Activated CD8-positive, alpha-beta memory T cell treated with anti-CD3 and anti-CD28 coated beads for 48 hours (primary cell): ENCODE measurements at places on chromosomes 2 and 18.
A peak's percentile ranks its signal among the peaks of the same experiment; 100 is the strongest.

- DNase-seq: no peak
Observed at GRCh38 chr2:203399031-203399430, 70.8 kb downstream of the ABI2 start.

DNA sequence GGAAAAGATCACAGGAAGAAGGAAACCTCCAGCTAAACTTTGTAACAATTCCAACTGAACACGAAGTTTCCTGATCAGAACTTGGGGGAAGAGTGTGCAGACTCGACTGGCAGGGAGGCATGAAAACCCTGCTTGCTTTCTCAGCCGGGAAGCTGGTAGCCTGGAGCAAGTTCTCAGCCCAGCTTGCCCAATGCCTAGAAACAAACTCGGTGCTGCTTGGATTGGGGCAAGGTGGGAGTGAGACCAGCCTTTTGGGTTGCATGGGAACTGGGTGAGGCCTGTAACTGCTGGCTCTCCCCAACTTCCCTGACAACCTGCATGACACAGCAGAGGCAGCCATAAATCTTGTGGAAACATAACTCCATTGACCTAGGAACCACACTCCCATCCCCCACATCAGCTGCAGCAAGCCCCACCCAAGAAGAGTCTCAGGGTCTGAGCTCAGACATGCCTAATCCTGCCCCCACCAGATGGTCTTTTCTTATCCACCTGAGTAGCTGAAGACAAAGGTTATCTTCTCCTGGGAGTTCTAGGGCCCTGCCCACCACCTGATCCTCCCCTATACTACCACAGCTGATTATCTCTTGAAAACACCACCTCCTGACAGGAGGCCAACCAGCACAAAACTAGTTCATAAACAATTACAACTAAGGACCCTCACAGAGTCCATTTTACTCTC, 1859.7 kb upstream of the CELF4 start:
- DNase-seq: no peak

DNA sequence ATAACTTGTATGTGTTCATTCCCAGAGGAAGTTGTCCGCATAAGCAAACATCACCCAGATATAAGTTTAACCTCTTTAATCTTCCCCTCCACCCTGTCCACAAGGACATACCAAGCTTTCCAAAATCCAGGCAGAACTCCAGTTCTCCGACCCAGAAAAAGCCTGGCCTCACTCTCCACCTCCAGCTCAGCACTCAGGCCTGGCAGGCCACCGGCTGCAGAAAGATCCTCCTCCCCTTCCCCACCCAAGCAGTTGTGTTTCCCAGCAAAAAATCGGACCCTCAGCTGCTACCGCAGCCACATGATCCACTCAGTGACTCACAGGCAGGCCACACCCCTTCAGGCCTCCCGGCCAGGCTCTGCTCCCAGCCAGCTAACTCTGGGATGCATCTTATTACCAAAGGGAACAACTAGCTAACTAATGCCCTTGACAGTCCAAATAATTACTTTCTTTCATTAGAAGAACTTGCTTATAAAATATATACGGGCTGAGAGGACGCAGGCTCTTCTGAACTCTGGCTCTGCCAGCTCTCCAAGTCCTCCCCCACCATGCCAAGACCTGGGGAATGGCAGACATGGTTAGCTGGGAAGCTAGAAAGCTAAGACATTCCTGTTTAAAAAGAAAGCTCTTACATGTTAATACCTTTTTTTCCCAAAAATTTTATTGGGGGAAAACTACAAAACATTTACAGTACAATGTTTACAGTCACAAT, 4.5 kb downstream of the ZFP36L2 start:
- peak; percentile 36 for DNase-seq

DNA sequence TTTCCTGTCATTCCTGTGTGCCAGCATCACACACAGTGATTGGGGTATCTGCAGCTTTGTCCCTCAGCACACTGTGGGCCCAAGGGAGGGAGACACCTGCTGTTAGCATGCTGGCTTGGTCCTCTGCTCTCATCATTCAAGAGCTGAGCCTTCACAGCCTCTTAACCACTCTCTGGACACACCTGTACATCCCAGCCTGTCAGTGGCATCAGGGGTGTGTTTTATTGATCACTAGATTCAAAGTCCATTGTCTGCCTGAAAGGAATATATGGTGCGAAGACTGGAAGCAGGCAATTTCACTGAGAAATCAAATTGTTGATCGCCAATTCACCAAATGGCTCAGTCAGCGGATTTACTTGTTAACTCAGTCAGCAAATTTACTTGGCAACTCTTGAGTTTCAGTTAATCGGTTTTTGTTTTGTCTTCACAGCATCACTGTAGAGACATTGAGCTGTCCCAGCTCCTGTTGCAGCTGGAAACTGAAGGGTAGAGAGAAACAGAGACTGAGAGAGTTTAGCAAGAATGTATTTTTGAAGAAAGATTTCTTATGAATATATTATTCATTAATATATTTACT, 56.3 kb upstream of the TMEM200C start:
- no peak for DNase-seq

DNA sequence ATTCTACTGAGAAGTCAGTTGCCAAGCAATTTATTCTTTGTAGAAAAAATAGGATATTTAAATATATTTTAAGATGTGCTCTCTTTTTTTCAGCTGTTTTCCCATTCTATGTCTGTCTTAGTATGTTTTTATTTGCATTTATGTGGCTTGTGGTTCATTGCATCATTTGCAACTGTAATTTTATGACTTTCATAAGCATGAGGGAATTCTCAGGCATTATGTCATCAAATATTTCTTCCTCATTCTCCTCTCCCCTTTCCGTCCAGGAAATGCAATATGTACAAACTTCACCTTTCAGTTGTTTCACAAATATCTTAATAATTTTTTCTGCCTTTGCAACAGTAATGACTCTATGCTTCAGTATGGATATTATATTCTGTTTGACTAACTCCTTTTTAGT, 560.2 kb upstream of the LRATD1 start:
- no peak for DNase-seq

- DNase-seq: no peak
Observed at GRCh38 chr18:72700961-72701710, 157.0 kb upstream of the CBLN2 start.

DNA sequence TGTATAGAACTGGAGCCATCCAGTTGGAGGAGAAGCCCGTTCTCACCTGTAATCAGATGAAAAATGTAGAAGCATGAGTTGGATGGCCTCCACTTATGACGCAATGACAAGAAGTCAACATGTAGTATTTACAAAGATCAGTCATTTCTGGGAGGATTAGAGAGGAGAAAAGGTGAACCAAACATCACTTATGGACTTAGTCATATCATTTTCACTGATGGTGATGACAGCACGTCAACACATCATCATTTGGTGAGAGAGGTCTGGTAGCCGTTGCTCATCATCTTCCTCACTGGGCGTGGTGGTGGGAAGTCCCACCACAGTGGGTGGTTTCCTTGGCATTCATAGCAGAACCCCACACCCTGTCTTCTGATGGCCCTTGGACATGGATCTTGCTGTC, 264.2 kb upstream of the EPAS1 start:
- DNase-seq: peak; percentile 6

DNA sequence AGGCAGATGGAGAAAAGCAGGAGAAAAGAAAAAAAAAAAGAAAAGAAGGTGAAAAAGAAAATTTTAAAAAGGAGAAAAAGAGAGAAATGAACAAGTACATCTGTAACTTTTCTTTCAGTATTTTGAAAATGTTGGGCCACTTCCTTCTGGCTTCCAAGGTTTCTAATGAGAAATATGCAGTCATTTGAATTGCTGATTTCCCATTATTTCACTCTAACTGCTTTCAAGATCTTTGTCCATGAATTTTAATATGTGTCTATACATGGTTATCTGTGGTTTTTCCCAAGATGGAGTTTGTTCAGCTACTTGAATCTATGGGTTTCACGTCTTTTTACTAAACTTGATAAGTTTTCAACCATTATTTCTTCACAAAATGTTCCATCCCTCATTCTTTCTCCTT, 14.3 kb upstream of the MPP4 start:
- DNase-seq: no peak

GRCh38 chr2:119697290-119698020, 18.5 kb downstream of the TMEM177 start:
- no peak for DNase-seq

GRCh38 chr2:46655551-46656436, 176.4 kb downstream of the TMEM247 start:
- no peak for DNase-seq

- DNase-seq: no peak
Observed at GRCh38 chr2:111250448-111251030, 129.8 kb downstream of the BCL2L11 start.

- no peak for DNase-seq
Observed at GRCh38 chr18:25927830-25928229, 162.6 kb downstream of the SS18 start.

DNA sequence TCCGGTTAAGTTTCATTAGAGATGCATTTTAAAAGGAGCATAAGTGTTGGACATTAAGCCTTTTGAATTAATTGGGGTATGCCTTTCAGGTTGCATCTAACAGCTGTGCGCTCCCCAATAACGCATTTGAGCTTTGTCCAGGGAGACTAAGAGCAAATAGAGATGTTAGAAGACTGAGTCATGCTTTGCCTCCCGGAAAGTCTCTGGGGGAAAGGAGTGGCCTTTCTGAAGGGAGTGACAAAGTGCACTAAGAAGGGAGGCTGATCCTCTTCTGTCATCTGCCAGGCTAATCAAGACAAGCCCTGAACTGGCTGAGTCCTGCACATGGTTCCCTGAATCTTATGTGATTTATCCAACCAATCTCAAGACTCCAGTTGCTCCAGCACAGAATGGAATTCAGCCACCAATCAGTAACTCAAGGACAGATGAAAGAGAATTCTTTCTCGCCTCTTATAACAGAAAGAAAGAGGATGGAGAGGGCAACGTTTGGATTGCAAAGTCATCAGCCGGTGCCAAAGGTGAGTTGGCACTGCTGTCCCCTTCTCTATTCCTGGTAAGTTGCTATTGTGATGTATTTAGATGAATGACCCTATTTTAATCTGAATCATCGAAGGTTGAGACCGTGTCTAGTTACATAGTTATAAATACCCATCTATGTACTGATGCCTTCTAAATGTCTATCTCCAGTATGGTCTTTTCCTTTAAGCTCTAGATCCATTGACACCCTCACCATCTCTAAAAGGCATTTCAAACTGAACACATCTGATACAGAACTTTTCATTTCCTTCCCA, 12.1 kb downstream of the TTL start:
- no peak for DNase-seq

DNA sequence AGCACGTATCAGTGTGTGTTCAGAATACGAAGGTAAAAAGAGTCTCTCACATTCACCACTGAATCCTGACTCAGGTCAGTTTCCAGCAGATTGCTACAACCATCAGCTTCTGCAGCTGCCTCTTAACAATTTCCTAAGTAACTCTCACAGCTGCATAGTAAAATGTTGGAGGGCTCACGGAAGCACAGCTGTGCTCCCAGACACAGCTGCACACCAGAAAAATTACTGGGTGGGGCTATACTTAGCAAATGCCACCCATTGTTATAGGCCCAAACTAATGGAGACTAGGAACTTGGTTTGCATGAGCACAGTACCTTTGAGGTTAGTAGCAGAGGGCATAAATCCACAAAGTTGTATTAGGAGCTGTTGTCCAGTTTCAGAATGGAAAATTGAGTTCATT, 153.9 kb upstream of the ERBB4 start:
- no peak for DNase-seq

DNA sequence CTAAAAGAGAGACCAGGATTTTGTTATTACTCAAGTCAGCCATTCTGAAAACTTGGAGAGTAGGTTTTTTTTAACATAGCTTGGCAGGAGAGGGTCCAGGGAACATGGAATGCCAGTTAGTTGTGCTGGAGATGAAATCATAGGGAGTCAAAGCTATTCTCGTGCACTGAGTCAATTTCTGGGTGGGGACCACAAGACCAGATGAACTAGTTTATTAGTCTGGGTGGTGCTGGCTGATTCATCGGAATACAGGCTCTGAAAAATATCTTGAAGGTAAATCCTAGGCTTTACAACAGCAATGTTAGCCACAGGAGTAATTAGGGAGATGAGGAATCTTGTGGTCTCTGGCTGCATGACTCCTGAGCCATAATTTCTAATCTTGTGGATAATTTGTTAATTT, 921.4 kb downstream of the TRIB2 start:
- no peak for DNase-seq

GRCh38 chr2:142033393-142033792, 97.4 kb downstream of the LRP1B start:
- no peak for DNase-seq

DNA sequence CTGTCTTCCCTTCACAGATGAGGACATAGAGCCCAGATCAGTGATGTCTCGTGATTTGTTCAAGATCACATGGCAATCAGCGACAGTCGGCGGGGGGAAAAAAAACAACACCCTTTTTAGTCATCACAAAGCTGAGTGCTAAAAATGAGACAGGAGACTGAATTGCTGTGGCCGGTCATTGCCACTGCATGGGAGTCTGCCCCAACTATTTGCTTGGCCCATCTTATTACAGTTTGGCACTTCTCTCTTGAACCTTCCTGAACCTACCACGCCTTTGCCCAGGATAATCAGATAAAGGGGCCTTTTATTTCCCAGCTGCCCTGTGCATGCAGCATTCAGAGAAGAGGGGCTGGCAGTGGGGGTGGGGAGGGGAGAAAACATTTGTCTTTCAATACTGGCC, 42.7 kb downstream of the SETBP1 start:
- DNase-seq: no peak

DNA sequence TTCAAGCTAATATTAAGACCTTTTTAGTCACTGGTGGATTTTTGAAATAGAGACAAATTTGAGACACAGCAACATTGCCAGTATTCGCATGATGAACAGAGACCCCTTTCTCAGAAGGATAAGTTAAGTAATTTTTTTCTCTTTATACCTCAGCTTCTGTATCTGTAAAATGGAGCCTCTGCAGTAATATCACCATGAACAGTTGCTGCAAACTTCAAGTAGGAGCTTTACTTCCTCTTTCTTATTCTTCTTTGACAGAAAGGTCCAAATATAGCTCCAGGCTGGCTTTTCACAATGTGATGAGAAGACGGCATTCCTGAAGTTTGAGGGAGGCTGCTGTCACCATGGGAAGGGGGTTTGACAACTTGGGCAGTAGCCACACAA, 158.7 kb downstream of the TDRD15 start:
- DNase-seq: no peak

GRCh38 chr18:77039196-77040130, 93.1 kb downstream of the MBP start:
- DNase-seq: no peak

- DNase-seq: no peak
Observed at GRCh38 chr2:144161061-144161460, 358.9 kb downstream of the ZEB2 start.

GRCh38 chr2:159840616-159841015, 42.6 kb upstream of the CD302 start:
- DNase-seq: no peak

GRCh38 chr2:231336700-231337099, 58.8 kb upstream of the B3GNT7 start:
- no peak for DNase-seq
